ENCODE measurements at places on chromosomes 2 and 18. TPM values are rescaled to one million over a fixed set of nuclear protein-coding genes. Genes with fewer than 3 reads are reported as not detected.

DNA sequence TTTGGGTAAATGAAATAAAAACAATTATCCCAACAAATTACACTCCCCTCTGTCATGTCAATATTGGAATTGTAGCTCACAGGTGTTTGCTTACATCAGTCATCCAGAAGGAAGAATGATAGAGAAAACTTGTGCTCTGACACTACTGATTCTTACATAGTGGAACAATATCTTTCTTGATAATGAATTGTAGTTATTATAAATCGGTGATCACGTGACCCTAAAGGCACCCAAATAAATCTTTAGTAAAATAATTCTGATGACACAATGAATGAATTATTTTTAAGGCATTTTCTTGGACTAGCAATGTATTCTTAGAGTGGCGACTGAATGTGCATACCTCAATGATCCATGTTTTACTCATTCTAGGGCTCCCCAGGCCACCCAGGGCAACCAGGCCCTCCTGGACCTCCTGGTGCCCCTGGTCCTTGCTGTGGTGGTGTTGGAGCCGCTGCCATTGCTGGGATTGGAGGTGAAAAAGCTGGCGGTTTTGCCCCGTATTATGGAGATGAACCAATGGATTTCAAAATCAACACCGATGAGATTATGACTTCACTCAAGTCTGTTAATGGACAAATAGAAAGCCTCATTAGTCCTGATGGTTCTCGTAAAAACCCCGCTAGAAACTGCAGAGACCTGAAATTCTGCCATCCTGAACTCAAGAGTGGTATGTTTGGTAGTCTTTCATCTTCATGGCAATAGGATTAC is 34.5 kb downstream of the COL3A1 start:
- no peak for DNase-seq

DNA sequence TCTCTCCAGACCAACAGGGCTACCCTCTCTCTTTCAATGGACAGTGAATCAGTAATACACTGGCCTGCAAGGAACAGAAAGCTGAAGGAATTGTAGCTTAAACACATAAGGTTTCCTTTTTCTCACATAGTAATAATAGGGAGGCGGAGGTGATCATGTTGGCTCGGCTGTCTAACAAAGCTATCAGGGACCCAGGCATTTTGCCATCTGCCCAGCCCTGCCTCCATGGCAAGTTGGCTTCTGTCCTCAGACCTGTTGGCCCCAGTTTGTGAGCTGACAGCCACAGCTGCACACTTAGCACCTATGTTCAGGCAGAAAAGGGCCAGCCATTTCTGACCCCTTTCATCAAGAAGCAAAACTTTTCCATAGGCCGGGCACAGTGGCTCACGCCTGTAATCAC is 2.0 kb upstream of the CHRNG start:
- peak; percentile 60 for DNase-seq

DNA sequence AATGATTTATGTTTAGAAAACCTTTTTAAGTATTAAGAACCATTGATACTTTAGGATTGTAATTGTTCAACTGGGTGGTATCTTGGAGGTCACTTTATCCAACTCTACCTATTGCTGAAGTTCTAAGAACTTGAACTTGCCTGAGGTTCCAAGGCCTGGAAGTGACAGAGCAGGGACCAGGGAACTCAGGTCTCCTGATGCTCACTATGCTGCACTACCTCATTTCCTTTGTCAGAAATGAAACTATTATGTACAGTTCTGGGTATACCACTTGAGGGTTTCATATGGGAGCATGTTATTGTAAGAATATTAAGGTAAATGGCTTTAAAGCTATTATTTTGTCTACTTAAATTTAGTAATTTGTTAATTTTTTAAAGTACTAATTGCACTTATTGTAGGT is 3.0 kb downstream of the MBD5 start:
- no peak for DNase-seq

Gene BARD1
- total RNA-seq: 75.9 TPM

Gene SAG
- not detected for total RNA-seq

- no peak for DNase-seq
These were observed 143.3 kb downstream of the RNF152 start for GRCh38 chr18:61749546-61749945.

DNA sequence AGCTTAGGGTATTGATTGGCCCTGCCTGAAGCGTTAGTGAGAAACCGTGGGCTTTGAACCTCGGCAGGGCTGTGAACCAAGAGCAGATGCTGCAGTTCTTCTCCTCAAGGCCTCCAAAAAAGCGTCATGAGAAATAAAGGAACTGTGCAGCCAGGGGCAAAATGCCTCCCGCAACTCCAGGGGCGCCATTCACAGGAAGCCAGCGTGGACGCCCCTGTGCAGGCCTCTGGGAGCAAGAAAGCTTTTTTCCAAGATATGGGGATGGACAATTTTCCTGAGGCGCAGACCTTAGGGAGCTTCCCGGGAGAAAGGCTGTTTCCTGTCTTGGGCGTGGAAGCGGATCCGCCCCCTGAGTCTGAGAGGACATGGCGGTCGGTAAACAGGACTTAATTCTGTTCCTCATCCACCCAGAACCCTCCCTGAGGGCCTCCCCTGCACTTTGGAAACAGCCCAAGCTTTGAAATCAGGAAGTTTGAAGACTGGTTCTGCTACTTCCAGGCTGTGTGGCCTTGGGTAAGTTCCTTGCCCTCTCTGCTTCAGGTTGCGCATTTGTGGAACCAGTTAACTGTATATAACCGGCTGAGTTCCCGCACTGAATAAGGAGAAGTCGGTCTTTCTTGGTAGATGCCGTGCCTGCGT is 29.6 kb upstream of the CABLES1 start:
- no peak for DNase-seq

DNA sequence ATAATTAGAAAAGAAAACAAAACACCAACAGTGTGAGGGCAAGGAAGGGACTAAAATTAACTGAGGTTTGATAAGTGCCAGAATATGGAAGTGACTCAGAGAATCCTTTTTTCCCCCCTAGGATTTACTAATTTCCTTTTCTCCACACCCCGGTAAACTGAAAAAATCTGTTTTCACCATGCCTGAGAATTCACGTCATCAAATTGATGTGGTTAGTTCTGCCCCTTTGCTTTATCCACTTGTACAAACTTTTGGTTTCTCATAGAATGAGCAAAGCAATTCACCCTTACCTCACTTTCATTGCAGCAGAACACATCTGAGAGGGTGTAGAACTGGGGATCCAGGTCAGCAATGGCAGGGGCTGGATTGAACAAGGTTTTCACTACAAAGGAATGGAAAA is 57.8 kb downstream of the RBKS start:
- no peak for DNase-seq

- DNase-seq: no peak
These were observed 261.1 kb upstream of the RAB12 start for GRCh38 chr18:8348051-8348720.

Gene ACMSD
- total RNA-seq: not detected

DNA sequence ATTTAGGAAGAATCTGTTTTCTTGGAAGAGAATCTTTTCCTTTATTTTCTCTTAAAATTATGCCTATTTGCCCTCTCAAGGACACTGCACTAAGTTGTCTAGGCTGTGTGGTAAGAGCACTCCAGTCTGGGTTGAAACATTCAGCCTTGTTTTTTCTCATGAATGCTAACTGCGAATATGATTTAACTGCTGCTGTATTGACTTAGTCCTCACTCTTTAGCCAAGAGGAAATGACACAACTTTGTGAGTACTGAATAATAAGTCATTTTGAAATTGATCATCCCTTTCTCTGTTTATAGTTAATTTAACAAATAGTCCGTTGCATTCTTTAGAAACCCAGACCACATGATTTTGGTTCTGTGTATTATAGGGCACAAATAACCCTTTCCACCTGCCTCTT is 4.5 kb upstream of the RND3 start:
- DNase-seq: no peak

GRCh38 chr18:42183746-42184145 is 228.7 kb downstream of the PIK3C3 start:
- DNase-seq: no peak

DNA sequence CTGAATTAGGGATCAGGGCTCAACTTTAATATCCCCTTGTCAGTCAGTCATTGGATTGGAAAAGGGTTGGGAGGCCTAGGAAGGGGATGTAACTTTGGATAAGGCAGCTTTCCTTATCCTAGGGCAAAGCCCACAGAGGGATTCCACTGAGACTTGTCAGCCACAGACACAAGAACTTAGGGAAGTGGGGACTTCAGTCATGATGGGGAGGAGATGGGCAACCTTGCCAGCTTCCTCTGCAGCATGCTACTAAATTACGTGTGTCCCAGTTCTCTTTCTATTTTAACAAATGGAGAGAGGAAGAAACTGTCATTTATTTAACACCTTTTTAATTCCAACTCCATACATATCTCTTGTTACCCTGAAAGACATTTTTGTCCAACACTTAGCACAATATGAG is 237.8 kb downstream of the WDR7 start:
- DNase-seq: no peak
